Activated T-helper 1 cell treated with Interleukin-2 at 50 U/mL for 16 hours (primary cell): ENCODE measurements at places on chromosomes 1 and 21.
A peak's percentile ranks its signal among the peaks of the same experiment; 100 is the strongest.

DNA sequence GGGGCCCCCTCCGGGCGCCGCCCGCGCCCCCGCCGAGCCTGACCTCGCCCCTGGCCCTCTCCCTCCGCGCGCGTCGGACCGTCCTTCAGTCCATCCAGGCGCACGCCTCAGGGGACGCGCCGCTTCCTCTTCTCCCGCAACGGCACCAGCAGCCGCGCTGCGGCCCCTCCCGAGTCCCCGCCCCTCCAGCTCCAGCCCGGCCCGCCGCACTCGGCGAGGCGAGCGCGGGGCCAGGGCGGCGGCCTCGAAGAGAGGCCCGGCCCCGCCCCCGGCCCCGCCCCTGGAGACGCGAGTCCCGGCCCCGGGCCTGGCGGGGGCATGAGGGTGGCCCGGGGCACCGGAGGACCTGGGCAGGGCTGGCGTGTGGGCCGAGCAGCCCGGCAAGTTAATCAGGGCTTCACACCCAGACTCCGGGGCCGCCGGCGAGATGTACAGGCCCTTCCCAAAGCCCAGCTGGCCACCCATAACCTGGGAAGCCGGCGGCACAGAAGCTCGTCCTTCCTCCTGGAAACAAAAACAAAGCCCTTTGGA is at the start of gene IGSF3:
Gene IGSF3 (minus strand): TSS at position 159 of the 531 bp plus-strand sequence. CDS start 1,407 bp downstream, outside the sequence.
- DNase-seq: peak; percentile 22

DNA sequence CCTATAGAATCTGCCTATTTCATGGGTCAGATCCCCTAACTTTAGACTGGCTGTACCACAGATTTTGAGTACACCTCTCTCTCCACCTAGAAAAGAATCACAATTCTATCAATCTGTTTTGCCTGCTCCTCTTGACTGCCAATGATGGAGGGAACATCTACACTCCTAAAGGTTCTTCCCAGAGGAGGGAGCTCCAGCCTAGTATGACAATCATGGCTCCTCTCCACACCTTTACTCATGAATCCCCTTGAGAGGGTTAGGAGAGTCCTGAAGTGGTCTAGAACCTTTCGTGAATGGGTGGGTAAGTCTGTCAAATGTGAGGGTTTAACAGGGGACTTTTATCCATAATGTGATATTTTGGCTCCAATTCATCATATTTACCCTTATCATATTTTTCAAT is 48.0 kb downstream of the DNAI4 start:
- no peak for DNase-seq

DNA sequence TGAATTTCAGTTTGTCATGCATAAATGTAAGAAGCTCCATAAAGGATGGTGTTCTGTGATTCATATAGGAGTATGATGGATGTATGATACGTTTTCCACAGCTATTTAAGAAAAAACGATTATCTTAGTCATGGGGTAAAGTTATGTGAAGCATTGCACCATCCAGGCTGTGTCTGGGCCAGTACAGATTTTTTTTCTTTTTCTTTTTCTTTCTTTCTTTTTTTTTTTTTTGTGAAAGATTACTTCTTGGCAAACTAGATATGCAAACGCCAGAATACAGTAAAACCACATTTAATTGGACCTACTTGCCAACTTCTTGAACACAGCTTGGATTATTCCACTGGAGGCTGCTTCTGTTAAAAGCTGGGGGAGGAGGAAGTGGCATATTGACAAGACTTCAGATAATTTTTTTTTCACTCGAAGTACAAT is 14.9 kb downstream of the ZBTB18 start:
- DNase-seq: no peak

DNA sequence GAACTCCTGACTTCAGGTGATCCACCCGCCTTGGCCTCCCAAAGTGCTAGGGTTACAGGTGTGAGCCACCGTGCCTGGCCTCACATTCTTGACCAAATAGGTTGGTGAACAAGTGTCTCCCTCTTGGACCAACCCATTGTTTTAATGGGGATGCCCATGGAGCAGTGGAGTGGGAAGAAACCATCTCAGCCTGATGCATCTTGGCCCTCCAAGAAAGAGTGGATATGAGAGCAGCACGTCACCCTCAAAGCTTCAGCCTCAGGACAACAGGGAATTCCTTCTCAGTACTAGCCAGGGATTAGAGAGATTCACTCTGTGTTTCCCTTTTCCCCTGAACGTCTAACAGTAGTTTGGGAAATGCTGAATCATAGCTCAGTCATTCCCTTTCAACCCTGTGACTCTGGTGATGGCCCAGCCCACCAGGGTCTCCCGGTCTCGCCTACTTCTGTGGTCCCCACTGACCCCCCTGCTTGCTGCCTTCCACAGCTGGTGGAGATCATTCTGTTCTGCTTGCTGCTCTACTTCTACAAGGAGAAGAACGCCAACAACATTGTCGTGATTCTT is 37.4 kb downstream of the NIPAL3 start:
- no peak for DNase-seq

DNA sequence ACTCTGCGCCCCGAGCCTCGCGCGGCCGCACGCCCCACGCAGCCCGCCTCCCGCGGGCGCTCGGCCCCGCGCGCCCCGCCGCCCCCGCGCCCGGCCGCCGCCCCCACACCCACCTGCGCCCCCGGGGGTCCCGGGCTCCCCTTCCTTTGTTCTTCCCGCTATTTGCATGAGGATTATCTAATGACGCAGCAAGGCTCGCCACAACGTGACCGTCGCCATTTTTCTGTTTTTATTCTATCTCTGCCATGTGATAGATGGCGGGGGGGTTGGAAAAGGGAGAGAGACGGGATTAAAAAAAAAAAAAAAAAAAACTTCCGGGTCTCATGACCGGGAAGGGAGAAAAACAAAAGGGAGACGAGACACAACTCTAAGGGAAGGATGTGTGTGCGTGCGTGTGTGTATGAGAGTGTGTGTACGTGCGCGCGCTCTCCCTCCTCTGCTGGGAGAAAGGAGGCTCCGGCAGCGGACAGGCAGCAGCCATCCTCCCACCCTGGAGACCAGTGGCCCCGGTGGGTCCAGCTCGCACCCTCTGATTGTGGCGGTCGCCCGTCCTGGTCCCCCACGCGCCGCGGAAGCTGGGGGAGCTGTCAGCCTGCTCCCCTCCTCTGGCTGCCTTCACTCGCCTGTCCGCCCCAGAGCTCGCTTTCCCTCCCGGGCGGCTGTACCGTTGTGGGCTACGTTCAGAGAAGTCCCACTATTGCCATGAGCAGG is 80.4 kb upstream of the AK4 start:
- DNase-seq: peak; percentile 26

GRCh38 chr1:184789884-184790283 is 35.2 kb upstream of the EDEM3 start:
- DNase-seq: no peak

DNA sequence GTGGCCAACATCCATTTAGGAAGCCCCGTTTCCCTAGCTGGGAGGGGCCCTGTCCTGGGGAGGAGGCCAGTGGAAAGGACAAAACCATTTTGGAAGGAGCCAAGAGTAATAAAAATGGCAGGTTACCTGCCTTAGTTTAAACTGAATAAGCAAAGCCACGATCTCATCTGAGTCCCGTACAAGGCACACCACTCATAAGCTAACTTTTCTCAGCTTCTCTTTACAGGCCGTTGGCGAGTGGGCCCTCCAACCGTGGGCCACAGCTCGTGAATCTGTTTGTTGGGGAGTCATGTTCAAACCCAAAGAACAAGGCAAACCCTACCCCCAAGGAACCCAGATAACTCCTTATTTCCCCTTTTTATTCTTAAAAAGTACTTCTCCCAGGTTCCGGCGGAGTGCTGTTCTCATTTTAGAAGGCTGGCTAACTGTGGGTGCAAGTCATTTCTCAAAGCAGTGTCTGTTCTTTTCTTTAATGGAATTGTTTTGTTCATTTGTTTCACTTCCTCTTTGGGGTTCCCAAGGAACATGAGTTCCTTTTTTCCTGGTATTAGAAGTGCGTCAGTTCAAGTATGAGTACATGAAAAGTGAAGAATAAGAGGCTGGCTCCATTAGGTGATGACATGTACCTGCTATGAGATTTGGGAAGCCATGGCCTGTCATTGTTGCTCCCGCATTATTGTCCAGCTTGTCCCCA is 89.0 kb downstream of the PSMG1 start:
- DNase-seq: no peak

DNA sequence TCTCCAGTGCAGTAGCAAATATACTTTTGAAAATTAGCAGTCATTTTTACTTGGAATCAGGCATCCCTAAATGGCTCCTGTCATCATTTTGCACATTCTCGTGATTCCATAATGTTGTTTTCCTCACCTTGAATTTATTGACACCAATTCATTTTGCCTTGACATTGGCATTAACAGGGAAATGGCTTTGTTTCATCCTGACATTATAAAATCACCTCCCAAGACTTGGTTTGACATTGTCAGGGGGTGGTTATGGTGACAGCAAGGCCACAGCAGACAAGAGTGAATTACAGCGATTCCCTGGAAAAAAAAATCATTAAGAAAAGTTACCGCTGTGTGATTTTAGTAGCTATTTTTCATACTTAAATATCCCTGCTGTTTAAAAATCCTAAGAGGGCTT is 327.0 kb downstream of the NTNG1 start:
- no peak for DNase-seq
